Upper lobe of left lung (tissue), 6 donors: ENCODE measurements at places on chromosomes 7 and 10. TPM values are rescaled to one million over a fixed set of nuclear protein-coding genes. Genes with fewer than 3 reads are reported as not detected.

DNA sequence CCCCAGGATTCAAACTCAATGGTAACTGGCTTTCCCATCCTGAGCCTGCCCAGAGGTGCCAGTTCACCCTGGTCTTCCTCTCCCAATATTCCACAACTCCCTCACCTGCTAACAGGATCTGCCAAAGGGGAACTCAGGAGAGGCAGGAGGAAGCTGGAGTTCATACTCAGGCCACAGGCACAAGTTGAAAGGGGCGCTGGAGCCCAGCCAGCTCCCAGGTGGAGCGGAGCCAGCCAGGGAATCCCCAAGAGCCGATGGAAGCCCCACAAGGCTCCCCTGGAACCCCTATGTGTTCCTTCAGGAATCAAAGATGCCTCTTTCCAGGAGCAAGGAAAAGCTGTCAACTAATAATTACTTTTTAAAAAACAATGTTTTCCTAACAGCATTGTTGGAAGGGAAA is 63.5 kb downstream of the SH3PXD2A start:
- H3K27me3 ChIP-seq, result no peaks in the 10 kb centered on the region
- no peak overlapping the region for H3K4me3 ChIP-seq
- peaks cover 6% of the 10 kb centered on the region for H3K4me1 ChIP-seq
- H3K27ac ChIP-seq, result no peak overlapping the region
- DNase-seq, result peak; percentile 77

DNA sequence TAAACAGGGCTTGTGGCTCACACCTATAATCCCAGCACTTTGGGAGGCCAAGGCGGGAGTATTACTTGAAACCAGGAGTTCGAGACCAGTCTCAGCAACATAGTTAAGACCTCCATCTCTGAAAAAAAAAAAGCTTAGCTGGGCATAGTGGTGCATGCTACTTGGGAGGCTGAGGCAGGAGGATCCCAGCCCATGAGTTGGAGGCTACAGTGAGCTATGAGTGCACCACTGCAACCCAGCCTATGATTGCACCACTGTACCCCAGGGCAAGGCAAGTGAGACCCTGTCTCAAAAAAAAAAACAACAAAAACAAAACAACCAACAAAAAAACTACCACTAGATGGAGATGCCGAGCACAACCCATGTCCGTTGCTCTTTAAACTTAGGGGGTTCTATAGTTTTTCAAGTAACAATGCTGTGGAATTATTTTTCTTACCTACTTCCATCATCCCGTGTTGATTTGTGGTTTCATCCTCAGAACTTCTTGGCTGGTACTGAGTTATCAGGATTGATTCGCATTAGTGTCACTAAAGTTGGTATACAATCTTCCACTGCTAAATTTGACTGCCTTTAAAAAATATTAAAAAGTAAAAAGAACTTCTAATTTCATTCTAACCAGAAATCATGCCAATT is 12.2 kb upstream of the REPIN1 start:
- no peaks in the 10 kb centered on the region for H3K36me3 ChIP-seq
- no peaks in the 10 kb centered on the region for H3K27me3 ChIP-seq
- H3K27ac ChIP-seq, result no peak overlapping the region

DNA sequence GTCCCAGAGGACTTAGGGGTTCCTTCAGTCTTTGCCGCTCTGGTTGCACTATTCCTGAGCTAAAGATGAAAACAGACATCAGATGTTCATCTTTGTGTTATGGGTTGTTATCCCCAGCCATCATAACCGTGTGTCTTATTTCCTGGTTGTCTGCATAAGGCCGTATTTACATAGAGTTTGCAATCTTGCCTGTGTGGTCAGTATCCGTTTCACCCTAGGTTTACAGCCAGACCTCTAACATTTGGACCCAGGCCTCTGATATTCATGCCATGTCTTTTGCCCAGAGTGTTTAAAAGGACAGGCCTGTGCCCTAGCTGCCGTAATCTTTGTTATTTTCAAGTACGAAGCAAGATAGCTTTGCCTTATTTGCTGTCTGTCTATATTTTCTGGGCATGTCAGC is 26.6 kb downstream of the LRRC4 start:
- no peaks in the 10 kb centered on the region for H3K36me3 ChIP-seq
- DNase-seq, result no peak
- no peak overlapping the region for H3K4me3 ChIP-seq
- H3K4me1 ChIP-seq, result peaks cover 27% of the 10 kb centered on the region
- H3K27ac ChIP-seq, result no peak overlapping the region

DNA sequence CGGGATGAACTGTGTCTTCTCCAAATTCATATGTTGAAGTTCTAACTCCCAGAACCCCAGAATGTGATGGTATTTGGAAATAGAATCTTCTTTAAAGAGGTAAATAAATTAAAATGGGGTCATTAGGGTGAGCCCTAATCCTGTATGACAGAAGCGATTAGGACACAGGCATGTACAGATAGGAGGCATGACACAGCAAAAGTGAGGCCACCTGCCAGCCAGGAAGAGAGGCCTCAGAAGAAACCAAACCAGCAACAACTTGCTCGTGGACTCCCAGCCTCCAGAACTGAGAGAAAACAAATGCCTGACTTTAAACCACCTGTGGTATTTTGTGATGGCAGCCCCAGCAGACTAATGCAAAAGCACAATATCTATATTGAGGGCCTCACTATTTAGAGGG is 214.3 kb downstream of the NEBL start:
- no peaks in the 10 kb centered on the region for H3K36me3 ChIP-seq
- DNase-seq, result no peak
- no peaks in the 10 kb centered on the region for H3K4me1 ChIP-seq
- H3K27ac ChIP-seq, result no peak overlapping the region

GRCh38 chr7:75953931-75954330 is 39.0 kb downstream of the POR start:
- H3K4me1 ChIP-seq, result peaks cover 46% of the 10 kb centered on the region
- DNase-seq, result no peak
- H3K27me3 ChIP-seq, result no peaks in the 10 kb centered on the region
- H3K4me3 ChIP-seq, result no peak overlapping the region
- peak overlapping the region; percentile 76 for H3K27ac ChIP-seq

GRCh38 chr10:27995311-27995710 is 3.6 kb downstream of the ODAD2 start:
- H3K27me3 ChIP-seq, result no peaks in the 10 kb centered on the region
- DNase-seq, result no peak
- no peak overlapping the region for H3K4me3 ChIP-seq

- peaks cover 53% of the 10 kb centered on the region for H3K4me1 ChIP-seq
- H3K4me3 ChIP-seq, result peak overlapping the region; percentile 40
- no peak overlapping the region for H3K27ac ChIP-seq
- no peak for DNase-seq
These were observed 163.9 kb upstream of the PPP1R3A start for GRCh38 chr7:114082642-114083165.

- H3K36me3 ChIP-seq, result no peaks in the 10 kb centered on the region
- H3K27ac ChIP-seq, result no peak overlapping the region
- no peak overlapping the region for H3K4me3 ChIP-seq
- H3K27me3 ChIP-seq, result no peaks in the 10 kb centered on the region
These were observed 28.4 kb upstream of the FAM204A start for GRCh38 chr10:118370499-118370898.

DNA sequence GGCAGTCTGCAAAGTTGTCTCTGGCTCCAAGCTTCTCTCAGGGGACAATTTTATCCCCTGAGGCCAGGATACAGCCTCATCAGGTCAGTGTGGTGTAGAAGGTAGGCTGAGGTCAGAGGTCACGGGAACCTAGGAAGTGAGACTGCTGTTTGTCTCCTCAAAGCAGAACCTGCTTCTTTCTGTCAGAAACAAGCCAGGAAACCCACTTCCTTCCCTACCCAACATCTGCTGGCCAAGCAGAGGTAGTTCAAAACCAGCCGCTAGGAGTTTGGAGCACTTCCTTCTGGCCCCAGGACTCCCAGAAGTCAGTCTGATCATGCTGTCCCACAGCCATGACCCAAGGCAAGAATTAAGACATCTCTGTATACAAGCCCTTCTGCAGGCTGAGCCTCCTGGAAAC is 12.2 kb downstream of the CLRN3 start:
- H3K36me3 ChIP-seq, result no peaks in the 10 kb centered on the region
- no peak for DNase-seq
- H3K27me3 ChIP-seq, result no peaks in the 10 kb centered on the region
- no peaks in the 10 kb centered on the region for H3K4me1 ChIP-seq

DNA sequence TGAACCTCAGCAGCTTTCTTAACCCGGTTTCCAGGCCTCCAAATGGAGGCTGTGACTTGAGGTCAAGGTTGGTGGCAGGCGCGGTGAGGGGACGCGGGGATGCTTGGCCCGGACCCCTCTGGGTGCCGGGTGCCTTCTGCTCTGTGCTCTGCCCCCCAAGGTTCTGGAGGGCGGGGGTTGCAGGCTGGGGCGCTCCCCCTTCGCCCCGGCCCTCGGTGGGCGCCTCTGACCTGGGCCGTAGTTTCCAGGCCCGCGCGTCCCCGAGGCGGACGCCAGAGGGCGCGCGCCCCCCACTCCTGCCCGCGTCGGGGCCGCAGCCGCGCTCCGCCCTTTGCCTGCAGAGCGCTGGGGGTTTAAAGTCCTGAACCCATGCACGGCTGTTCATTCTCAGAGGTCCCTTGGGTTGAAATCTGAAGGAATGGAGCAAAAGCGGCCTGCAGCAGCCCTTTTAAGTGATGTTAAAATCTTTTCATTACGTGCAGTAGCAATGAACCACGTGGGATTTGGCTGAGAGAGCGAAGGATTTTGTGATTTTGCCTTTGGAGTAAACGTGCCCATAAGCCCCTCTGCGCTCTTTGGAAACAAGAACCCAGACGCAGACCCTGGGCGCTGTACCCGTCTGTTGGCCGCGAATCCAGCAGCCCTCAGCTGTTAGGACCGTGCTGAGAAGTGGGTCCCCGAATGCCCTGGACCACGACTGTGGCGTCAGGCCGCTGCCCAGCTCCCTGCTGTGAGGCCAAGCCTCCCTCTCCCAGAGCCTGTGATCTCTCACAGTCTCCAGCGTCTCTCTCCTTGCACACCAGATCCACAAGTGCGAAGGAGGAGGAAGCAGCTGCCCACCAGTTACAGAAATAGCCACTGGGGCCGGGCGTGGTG is 135.0 kb downstream of the ACTR3B start:
- no peak overlapping the region for H3K27ac ChIP-seq
- no peaks in the 10 kb centered on the region for H3K36me3 ChIP-seq
- H3K4me1 ChIP-seq, result no peaks in the 10 kb centered on the region
- no peaks in the 10 kb centered on the region for H3K27me3 ChIP-seq

DNA sequence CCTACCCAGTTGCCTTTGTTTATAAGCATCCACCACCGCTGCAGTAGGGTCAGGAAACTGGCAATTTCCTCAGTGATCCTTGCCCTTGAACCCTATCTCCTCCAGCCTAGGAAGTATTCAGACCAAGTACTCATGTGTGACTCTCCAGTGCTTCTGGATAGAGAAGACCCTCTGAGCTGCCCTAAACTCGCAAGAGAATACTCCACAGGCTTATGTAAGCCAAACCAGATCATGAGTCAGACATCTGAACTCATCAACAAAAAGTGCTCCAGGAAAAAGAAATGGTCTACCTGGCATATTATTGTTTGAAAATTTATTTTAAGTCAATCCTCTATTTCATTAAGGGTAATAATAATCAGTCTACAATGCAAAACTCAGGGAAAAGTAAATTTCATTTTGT is 101.3 kb downstream of the KAT6B start:
- H3K4me1 ChIP-seq, result peaks cover 42% of the 10 kb centered on the region
- no peaks in the 10 kb centered on the region for H3K27me3 ChIP-seq
- H3K4me3 ChIP-seq, result no peak overlapping the region
- H3K36me3 ChIP-seq, result no peaks in the 10 kb centered on the region
- no peak for DNase-seq

- no peaks in the 10 kb centered on the region for H3K36me3 ChIP-seq
- no peak for DNase-seq
- H3K4me3 ChIP-seq, result no peak overlapping the region
- no peaks in the 10 kb centered on the region for H3K4me1 ChIP-seq
- no peak overlapping the region for H3K27ac ChIP-seq
- H3K27me3 ChIP-seq, result no peaks in the 10 kb centered on the region
These were observed 9.5 kb downstream of the STK32C start for GRCh38 chr10:132298038-132298881.

SLC26A3 gene
- not detected for total RNA-seq

NEUROG3 gene
- not detected for total RNA-seq

PPA1 gene
- total RNA-seq, result 115 TPM

NPTX2 gene
- 1.2 TPM for total RNA-seq
